ENCODE measurements at places on chromosomes 4 and X.
A peak's percentile ranks its signal among the peaks of the same experiment; 100 is the strongest.

- no peak for DNase-seq
These were observed 52.1 kb downstream of the RAB40A start for GRCh38 chrX:103467156-103467555.

- no peak for DNase-seq
These were observed 282.5 kb upstream of the RASGEF1B start for GRCh38 chr4:81754169-81754568.

DNA sequence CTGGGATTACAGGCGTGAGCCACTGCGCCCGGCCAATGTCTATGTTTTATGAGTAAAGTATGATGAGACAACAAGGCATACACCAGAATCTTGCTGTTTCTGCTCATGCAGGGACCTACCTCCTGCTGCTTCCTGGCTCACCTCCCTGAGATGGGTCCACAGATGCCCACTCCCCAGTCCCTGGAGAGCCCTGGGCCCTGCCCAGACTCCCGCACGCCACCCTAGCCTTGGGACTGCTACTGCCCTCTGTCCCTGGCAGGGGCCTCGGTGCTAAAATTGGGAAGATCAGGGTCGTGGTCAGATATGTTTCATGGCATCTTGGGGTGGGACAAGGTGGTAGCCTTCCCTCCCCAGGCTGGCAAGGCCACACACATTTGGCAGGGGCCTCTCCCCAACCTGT lies 84.3 kb upstream of the BCOR start:
- no peak for DNase-seq

- DNase-seq: no peak
These were observed 14.0 kb downstream of the CXCL2 start for GRCh38 chr4:74084984-74085383.

- DNase-seq: peak; percentile 31
These were observed 345.3 kb upstream of the LCORL start for GRCh38 chr4:18366892-18367291.

DNA sequence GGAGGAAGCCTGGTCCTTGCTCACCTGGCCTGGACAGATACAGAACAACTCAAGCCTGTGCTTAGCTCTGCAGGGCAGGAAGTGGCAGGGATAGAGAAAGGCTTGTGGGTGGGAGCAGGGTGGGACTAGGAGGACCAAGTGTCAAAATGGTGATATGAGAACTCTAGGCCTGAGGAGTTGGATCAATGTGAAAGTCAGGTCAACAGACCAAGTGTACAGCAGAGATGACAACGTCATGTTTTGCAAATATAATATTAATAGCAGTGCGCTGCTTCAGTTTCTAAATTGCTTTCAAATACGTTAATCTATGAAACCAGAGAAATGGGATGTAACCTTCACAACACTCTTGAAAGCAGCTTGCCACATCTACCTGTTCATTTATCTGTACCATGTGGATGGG lies 114.2 kb upstream of the MAP3K15 start:
- no peak for DNase-seq

DNA sequence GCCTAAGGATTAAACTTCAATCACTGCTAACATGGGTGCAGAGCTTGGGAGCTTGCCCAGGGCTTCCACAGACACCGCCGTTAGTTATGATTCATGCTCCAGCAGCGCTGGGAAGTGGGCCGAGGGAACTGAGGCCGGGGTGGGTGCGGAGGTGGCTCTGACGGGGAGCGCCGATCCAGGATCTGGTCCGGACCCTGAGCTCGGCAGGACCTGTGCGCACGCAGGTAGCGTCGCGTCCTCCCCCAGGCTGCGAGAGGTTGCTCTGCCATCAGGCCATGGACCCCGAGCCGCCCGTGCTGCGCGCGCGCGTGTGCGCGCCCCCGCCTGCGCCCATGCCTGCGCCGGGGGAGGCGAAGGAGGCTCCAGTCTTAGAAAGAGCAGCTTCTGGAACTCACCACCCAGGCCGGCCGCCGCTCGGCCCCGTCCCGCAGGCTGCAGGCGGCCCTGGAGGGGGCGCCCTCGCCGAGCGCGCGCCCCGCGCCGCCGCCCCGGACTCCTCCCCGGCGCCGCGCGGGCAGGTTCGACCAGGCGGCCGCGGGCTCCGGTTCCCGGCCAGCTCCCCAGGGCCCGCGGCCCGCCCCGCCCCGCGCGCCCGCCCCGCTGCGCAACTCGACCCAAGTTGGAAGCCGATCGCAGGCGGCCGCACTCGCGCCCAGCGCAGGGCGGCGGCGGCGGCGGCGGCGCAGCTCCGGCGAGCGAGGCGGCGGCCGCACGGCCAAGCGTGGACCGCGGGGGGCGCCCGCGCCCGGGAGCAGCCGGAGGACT lies 732 bp upstream of the ADRA2C start:
- peak; percentile 66 for DNase-seq

- DNase-seq: no peak
These were observed 195.9 kb downstream of the SHOX start for GRCh38 chrX:826448-826847.

- DNase-seq: no peak
These were observed 397.7 kb downstream of the IL15 start for GRCh38 chr4:142034101-142034500.

- DNase-seq: no peak
These were observed 291.7 kb downstream of the PACRGL start for GRCh38 chr4:20992002-20992401.

- DNase-seq: peak; percentile 66
These were observed 171.4 kb upstream of the ANXA3 start for GRCh38 chr4:78379991-78380729.

- no peak for DNase-seq
These were observed 119.4 kb downstream of the DDIT4L start for GRCh38 chr4:100070868-100071267.

DNA sequence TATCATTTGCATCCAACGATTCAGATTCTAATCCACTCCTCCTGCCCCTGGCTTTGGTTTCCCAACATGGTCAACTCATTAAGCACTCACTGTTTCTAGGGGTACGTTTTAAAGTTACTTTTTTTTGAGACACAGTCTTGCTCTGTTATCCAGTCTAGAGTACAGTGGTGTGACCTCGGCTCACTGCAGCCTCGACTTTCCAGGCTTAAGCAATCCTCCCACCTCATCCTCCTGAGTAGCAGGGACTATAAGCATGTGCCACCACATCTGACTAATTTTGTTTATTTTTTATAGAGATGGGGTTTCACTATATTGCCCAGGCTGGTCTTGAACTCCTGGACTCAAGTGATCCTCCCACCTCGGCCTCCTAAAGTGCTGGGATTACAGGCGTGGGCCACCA lies 48.9 kb downstream of the TMEM156 start:
- DNase-seq: no peak

- no peak for DNase-seq
These were observed 70.3 kb upstream of the NDP start for GRCh38 chrX:44043496-44043895.

GRCh38 chr4:100574607-100575006 lies 56.8 kb upstream of the EMCN start:
- no peak for DNase-seq

DNA sequence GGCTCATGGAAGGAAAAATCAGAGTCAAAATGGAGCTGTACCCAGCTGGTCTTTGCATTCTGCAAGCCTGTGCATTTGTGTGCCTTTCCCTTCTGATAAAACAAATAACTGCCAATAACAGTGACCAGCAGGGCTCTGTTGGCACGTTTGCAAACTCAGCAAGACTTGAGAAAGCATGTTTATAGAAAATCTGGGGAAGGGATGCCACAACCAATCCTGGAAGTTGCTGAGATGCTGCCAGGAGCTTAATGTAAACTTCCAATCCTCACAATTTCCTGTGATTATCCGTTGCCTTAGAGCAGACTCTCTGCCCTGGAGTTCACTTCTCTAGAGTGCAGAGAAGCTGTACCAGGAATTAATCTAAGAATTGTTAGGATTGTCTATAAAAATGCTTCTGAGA lies 6.9 kb upstream of the ANXA3 start:
- DNase-seq: no peak

DNA sequence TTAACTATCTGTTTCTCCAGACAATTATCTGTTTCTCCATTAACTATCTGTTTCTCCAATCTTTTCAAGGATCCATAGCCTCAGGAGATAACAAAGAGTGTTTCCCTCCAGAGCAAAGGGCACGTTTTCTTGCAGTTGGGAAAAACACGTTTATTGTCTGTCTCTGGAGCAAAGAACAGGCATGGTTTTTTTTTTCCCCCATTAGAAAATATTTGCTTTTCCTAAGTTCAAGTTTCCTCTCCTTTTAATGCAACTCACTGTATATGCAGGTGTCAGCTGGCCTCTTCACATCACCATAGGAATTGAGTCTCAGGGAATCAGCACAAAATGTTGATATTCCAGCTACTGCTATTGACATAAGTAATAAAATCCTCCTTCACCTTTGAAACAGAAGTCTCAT lies 984.4 kb downstream of the RAB28 start:
- DNase-seq: no peak

GRCh38 chr4:180203349-180203748 lies 2039.9 kb upstream of the TENM3 start:
- DNase-seq: no peak

DNA sequence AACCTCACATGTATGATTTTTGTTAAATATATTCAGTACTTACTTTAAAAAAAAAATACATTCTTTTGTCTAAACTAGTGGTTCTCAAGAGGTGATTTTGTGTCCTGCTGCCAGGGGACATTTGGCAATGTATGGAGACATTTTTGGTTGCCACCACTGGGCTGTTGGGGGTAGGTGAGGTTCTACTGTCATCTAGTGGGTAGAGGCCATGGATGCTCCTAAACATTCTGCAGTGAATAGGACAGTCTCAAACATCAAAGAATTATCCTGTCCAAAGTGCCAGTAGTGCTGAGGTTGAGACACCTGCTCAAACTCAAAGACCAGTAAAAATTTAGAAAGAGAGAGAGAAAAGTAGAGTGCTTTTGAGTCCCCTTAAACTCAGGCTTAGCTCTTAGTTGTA lies 32.9 kb upstream of the PGM2 start:
- DNase-seq: peak; percentile 36

DNA sequence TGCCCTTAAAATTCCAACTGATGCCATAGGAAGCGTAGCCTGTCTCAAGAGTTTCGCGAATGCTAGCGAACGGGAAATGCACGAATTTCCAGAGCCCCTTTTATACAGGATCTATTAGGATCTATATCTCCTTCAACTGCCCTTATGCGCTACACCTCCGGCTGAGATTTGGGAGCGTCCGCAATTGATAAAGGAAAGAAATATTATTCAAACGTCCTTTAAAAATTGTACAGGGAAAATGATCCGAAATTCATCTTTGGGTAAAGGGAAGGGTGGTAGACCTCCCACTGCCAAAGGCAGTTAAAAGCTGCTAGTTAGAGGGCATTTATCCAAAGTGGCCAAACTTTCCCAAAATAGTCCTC lies 609 bp downstream of the NR3C2 start:
- DNase-seq: no peak

DNA sequence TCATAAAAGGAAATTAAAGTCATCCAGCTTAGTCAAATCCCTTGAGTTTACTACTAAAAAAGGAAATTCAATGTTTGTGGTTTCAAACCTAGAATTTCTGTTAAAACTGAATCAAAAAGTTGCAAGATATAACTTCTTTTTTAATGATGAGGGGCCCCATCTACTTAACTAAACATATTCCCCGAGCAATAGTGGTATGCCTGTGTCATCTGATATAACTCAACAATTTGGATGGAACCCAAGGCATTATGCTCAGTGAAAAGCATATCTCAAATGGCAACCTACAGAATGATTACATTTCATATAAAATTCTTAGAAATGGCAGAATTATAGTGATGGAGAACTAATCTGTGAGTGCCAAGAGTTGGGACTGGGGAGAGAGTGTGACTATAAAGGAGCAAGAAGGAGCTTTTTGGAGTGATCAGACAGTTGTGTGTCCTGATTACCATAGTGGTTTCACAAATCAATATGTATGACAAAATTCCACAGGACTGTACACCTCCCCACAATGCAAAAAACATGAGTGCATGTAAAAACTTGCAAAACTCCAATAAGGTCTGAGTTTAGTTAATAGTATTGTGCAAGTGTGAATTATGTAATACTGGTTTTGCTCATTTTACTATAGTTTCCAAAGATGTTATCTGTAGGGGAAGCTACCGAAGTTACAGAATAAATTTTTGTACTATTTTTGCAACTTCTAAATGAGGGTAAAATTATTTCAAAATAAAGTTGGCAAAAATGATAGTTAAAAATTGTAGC lies 323.2 kb downstream of the ARHGAP24 start:
- DNase-seq: peak; percentile 64

GRCh38 chr4:921830-922331 lies 10.2 kb downstream of the GAK start:
- DNase-seq: no peak

GRCh38 chrX:23185951-23186350 lies 148.7 kb upstream of the PTCHD1 start:
- no peak for DNase-seq

DNA sequence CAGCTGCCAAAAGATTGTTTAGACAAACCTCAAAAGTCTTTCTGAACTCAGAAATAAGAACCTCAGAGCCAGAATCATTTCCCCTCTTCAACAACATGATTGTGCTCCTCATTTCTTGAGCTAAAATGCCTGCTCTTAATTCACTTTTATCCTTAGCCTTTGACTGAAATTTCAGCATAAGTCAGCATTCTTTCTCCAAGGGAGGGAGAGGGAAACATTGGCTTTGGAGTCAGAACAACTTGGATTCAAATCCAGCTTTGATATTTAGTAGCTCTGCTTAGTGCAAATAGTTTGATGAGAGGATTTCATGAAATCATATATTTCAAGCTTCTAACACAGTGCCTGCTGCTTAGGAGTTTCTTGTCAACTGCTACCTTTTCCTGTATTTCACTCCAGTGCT lies 484.6 kb upstream of the INTU start:
- no peak for DNase-seq

- DNase-seq: no peak
These were observed 37.9 kb upstream of the STOX2 start for GRCh38 chr4:183867247-183867646.

- no peak for DNase-seq
These were observed 854.2 kb downstream of the CENPC start for GRCh38 chr4:66691101-66691500.

- DNase-seq: no peak
These were observed 19.3 kb downstream of the ZFX start for GRCh38 chrX:24168807-24169206.

- peak; percentile 50 for DNase-seq
These were observed 825.6 kb upstream of the INTU start for GRCh38 chr4:126807132-126807531.

DNA sequence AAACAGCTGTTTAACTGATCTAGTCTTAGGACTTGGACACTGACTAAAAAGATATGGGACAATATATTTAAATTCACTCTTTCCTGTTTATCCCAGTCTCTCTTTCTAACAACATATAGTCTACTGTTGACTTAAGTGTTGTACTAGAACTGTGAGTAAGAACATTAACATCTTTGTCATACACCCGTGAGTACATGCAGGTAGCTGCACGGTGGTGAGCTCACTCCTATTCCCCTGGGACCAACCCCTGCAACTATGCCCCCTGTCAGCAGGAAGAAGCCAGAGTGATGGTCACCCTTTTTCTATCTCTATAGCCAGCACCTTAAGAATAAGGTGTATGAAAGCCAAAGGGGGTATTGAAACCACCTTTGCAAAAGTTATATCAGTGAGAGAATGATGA lies 17.6 kb downstream of the TBL1X start:
- DNase-seq: no peak

- no peak for DNase-seq
These were observed 739.0 kb downstream of the DMD start for GRCh38 chrX:32472364-32472763.

Measured in fibroblast of skin of scalp (primary cell).